ENCODE measurements at places on chromosomes 6 and 20. TPM values are rescaled to one million over a fixed set of nuclear protein-coding genes. Genes with fewer than 3 reads are reported as not detected.

The NNAT gene
- 422 TPM for polyA plus RNA-seq

The PRSS16 gene
- polyA plus RNA-seq: 0.31 TPM

The COL11A2 gene
- 52.3 TPM for polyA plus RNA-seq

DNA sequence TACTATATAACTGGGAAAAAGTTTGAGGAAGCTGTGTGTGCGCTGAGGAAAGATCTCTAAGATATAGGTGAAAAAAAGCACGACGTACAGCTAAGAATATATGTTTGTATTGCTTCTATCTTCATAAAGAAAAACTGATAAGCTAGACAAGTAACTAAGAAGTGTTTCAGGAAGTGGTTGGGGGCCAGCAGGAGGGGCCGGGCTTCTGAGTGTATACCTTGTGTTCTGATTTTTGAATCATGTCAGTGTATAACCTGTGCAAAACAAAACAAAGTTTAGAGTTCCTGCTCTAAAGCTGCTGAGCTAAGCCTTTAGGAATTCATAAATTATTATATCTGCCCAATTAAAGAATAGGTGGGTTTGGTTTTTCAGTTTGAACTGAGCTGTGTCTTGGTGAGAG lies 7.9 kb upstream of the OSER1 start:
- DNase-seq: no peak

All from muscle of back (tissue), 13 donors.